ENCODE measurements at places on chromosomes 16 and 17. TPM values are rescaled to one million over a fixed set of nuclear protein-coding genes. Genes with fewer than 3 reads are reported as not detected.
A peak's percentile ranks its signal among the peaks of the same experiment; 100 is the strongest.

YBX2 gene
- total RNA-seq: 9.5 TPM

DNA sequence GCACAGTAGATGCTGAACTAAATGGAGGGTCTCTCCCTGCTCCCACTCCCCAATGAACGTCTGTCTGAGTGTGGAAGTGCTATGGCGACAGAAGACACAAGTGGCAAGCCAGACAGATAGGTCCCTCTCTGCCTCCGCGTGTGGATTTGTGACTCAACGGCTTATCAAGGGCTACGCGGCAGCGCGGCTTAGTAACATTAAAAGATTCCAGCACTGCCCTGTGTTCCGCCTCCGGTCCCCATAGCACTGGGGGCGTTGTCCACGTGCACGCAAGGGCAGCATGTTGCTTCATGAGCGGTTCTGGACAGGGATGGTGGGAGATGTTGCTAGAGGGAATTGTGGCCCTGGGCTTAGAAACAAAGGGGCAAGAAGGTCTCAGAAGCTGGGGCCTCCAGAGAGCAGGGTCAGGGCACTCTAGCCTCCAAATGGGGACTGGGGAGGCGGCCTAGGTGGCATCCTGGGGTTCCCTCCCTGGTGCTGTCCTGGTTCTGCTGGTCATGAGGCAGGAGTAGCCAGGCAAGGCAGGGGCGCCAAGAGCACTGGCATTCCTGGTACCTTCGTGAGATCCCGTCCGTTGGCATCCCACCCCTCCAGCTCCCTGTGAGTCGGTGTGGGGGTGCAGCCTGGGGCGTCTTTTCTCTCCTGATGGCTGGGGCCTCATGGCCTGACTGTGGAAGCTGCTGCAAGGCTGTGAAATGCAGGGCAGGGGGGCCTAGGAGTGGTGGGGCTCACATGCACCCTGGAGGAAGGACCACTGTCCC lies 9.1 kb downstream of the CRHR1 start:
- H3K4me3 ChIP-seq: no peak overlapping the region
- no peak for DNase-seq
- H3K27ac ChIP-seq: no peak overlapping the region
- no peaks in the 10 kb centered on the region for H3K4me1 ChIP-seq

ALDH3A1 gene
- not detected for total RNA-seq

ZNF207 gene
- 188 TPM for total RNA-seq

DNA sequence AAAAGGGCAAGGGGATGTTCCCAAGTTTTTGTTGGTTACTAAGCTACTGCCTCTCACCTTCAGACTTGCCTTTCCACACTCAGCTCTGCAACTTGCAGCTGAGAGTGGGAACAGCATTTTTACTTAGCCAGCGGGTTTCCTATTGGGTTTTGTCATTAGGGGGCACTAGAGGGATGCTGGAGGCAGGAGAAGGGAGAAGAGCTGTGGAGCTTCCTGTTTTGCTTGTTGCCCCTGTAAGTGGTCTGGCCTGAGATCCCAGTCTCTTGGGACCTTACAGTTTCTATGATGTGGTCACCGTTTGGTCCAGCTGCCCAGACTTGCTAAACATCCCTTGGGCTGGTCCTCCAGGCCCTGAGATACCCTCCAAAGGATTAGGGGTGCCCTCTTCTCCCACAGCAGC lies 209.6 kb upstream of the NLRP1 start:
- no peak for DNase-seq
- peaks cover 6% of the 10 kb centered on the region for H3K36me3 ChIP-seq
- peaks cover 32% of the 10 kb centered on the region for H3K27me3 ChIP-seq
- no peaks in the 10 kb centered on the region for H3K4me1 ChIP-seq
- H3K27ac ChIP-seq: no peak overlapping the region

DNA sequence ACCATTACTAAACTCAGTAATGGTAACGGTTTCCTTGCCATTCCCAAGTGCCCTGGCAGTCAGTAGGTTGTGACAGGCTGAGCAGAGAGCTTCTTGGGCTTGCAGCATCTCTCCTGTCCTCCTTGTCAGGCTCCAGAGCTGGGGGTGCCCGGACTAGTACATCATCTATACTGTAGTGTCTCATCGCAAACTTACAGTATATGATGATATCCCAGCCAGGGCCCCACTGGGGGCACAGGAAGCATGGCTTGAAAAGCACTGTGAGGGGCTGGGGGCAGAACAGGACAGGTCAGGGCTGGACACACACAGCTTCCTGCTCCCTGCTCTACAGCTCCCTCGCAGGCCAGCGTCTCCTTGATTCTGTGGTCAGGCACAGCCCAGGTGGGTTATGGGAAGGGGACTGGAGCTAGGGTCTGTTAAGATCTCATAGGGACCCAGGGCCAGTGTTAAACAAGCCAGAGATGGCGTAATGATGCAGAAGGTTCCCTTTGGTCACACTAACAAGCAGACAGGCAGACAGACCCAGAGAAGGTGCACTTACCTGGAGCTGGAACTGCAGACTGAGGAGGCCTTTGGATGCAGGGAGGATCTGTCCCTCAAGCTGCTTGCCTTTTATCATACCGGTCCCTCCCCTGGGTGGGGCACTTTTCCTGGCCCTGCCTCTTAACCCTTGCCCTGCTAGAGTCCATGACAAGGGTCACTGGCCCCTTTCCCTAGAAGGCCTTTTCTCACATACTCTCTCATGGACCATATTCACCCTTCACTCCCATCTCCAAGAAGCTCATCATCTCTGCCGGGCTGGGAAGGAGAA lies 6.8 kb downstream of the ERAL1 start:
- no peak for DNase-seq
- H3K27ac ChIP-seq: no peak overlapping the region
- H3K27me3 ChIP-seq: no peaks in the 10 kb centered on the region
- H3K4me3 ChIP-seq: no peak overlapping the region

DNA sequence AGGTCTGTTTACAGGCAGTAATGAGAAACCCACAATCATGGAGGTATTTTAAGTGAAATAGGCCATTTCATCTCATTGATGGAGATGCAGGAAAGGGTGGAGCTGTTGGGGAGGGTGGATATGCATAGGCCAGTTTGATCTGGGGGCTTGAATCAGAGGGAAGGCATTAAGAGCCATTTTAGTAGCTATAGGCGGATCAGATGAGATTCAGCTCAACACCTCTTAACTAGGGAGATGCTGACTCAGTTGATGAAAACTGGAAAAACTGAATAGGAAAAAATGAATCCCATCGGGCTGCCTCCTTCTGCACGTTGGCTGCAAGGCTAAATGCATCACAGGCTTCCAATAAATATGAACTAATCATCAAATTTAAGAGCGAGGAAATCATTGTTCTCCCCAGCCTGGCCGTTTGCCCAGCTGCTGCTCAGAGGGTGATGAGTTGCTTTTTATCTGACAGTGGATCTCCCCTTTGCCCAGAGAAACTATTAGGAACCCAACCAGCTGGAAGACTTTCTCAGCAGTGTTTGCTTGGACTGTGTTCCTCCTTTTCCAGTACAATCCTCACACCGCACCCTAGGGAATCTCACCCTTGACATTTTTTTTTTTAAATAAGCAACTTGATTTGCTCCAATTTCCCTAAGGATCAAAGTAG lies 149.6 kb downstream of the SOX9 start:
- H3K36me3 ChIP-seq: no peaks in the 10 kb centered on the region
- no peak overlapping the region for H3K4me3 ChIP-seq
- H3K27ac ChIP-seq: peak overlapping the region; percentile 15
- H3K27me3 ChIP-seq: peaks cover 12% of the 10 kb centered on the region
- DNase-seq: no peak
- no peaks in the 10 kb centered on the region for H3K4me1 ChIP-seq

DNA sequence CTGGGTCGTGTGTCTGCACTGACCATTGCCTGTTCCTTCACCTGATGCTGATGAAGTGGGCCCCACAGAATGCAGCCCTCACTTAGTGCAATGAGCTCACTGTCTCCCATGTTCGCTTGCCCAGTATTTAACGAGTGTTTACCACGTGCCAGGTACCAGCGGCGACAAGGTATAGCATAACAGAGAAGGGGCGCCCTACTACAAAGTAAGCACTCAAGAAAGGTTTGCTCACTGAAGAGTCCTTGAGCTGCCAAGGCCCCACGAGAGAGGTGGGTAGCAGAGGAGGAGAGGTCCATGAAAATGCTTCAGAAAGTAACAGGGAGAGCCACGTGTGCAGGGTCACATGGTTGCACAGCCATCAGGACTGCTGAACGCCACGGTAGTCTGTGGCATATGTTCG lies 230.0 kb downstream of the NTN1 start:
- H3K36me3 ChIP-seq: peaks cover 2% of the 10 kb centered on the region
- peaks cover 25% of the 10 kb centered on the region for H3K4me1 ChIP-seq
- H3K27ac ChIP-seq: no peak overlapping the region
- no peaks in the 10 kb centered on the region for H3K27me3 ChIP-seq

DNA sequence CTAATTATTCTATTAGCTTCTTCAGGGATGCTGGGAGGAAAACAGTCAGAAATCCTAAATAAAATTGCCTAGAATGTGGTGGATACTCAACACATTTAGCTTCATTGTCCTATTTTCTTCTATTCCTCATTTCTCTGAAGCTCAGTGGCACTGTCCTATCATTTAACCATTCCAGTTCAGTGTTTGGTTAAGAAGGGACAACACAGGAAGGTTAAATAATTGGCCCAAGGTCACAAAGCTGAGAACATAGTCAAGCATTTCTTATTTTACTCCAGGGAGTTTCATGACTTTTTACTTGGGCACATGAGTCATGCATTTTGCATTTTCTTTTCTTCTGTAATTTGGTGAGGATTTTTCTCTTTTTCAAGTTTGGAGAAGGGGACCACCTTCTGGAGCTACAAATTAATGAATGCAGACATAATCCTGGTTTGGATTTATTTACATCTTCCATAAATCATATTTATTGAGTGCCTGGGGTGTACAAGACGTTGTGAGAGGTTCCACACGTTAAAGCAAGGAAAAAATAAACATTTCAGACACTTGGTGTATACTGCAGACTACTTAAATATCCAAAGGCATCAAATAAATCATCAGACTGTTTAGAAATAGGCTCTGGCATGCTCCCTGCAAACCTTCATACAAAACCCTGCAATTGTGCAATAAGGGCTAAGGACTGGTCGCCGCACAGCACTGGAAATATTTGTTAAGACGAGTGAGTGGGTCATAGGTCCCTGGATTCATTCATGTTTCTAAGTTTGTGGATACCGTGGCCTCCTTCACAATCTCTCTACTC lies 263.9 kb downstream of the MAF start:
- H3K4me1 ChIP-seq: no peaks in the 10 kb centered on the region
- H3K27me3 ChIP-seq: peaks cover 24% of the 10 kb centered on the region
- no peak overlapping the region for H3K27ac ChIP-seq
- no peak overlapping the region for H3K4me3 ChIP-seq

DNA sequence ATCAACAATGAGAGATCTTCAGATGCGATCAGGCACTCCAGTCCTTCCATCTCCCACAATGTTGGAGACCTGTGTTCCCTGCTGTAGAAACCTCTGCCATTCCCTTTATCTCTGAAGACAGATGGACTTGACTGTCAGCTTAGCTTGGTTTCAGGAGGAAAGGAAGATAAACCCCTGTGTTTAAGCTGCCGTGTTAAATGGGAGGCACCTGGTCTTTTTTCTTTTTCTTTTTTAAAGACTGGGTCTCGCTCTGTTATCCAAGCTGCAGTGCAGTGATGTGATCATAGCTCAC lies 63.1 kb downstream of the USP22 start:
- DNase-seq: no peak
- H3K4me1 ChIP-seq: no peaks in the 10 kb centered on the region
- no peak overlapping the region for H3K27ac ChIP-seq
- H3K4me3 ChIP-seq: no peak overlapping the region
- peaks cover 27% of the 10 kb centered on the region for H3K27me3 ChIP-seq

GRCh38 chr17:42039794-42040763 lies 10.3 kb downstream of the C17orf113 start:
- H3K4me3 ChIP-seq: no peak overlapping the region
- H3K4me1 ChIP-seq: peaks cover 8% of the 10 kb centered on the region
- H3K36me3 ChIP-seq: no peaks in the 10 kb centered on the region
- no peak overlapping the region for H3K27ac ChIP-seq
- peaks cover 7% of the 10 kb centered on the region for H3K27me3 ChIP-seq

Data from activated T-cell treated with anti-CD3 and anti-CD28 coated beads, Interleukin-2, amount 50 U/mL, for 72 hours (primary cell).